Stimulated activated CD4-positive, alpha-beta T cell treated with anti-CD3 and anti-CD28 coated beads, TNF-alpha, amount 100 ng/mL, for 48 hours (primary cell): ENCODE measurements at places on chromosomes 2 and 18.

DNA sequence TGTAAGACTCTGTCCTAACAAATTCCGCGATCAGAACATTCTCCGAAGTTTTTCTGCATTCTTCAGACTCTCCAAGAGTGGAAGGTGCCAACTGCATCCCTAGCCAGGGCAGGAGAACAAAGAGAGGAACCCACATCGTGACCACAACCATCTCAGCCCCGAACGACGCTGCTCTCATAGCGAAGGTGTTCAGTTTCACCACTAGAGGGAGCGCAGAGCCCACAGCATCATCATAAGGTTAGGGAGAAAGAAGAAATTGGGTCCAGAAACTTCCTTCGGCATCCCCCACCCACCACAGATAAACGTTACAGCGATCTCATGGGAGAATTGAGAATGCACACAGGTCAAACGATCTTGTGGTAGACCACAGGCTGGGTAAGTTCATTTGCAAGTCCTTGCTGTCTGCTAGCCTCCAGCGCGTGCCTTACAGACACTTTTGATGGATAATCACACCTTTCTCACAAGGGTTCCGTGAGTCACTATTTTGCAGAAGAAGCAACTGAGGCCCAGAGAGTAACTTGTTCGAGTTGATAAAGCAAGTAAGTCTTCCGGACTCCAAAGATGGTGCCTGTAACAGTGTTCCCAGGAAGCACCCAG is 53.7 kb upstream of the ARL4C start:
- DNase-seq, result peak; percentile 11

DNA sequence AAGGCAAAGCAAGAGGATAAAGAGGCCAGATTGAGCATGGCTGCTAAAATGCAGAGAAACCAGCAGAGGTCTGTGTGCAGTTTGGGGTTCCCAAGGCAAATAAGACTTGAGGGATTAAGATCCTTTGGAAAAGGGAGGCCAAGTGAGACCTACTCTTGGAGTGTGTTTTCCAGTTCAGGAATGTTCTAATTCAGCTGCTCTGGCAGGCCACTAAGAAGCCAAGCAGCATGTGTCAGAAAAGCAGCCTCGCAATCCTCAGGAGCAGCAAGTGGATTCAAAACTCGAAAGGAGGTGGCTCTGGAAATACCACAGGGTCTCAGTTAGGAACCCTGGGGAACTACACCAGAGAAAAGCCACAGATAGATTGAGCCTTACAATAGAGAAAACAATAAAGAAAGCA is 569.2 kb downstream of the METTL4 start:
- DNase-seq, result no peak

GRCh38 chr2:182101263-182101662 is 115.6 kb downstream of the PPP1R1C start:
- no peak for DNase-seq

DNA sequence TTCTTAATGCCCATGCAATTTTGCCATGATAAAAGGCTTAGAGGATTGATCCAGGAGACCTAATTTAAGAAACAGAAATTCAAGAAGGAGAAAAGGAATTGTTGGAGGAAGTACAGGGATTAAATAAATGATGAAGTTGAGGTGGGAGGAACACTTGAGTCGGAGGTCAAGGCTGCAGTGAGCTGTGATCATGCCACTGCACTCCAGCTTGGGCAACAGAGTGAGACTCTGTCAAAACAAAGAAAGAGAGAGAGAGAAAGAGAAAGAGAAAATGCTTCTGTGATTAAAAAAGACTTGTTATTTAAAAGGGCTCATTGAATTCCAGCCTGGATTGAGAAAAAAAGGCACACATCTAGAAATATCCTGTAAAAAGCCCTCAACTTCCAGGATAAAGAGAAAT is 123.2 kb downstream of the B3GNT2 start:
- DNase-seq, result no peak

DNA sequence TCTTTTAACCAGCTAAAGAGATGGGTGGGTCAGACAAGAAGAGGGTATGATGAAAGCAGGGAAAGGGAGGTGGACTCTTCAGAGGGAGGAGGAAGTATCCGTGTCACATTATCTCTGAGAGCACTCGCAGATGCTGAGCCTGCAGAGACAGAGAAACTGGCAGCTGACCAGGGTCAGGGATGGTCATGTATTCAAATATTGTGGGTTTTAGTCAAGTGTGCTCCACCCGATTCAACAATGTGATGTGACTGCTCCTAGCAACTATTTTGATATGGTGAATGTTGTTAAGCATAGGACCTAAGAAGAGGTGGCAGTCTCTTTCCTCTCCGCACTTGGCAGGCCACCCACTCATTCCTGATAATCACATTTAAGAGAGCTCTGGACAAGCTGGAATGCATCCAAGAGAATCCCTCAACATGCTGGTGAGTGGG is 1.3 kb upstream of the CLIP4 start:
- no peak for DNase-seq

DNA sequence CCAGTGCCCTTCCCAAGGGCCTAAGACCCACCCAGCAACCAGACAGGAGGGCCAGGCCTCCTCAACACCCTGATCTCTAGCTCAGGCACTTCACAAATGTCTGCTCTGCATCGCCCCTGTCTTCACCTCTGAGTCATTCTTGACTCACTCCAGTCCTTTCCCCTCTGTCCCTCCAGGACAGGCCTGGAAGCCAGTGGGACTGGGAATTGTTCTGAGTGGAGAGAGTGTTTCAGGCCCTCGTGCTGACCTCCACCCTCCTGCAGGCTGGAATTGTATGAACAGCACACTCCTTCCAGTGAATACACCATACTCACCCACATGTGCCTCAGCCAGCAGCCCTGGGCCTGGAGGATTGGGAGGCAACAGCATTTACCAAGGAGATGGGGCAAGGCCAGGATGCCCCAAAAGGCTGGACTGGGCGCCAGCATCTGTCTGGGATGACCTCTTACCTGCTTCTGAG is 304.2 kb downstream of the CYP26B1 start:
- DNase-seq, result no peak
